ENCODE measurements at places on chromosomes 5 and 9. TPM values are rescaled to one million over a fixed set of nuclear protein-coding genes. Genes with fewer than 3 reads are reported as not detected.

DENND4C gene
- total RNA-seq = 48.0 TPM

TMEM232 gene
- total RNA-seq = 0.56 TPM

PRRC1 gene
- total RNA-seq = 46.8 TPM

SMIM32 gene
- total RNA-seq = not detected

ADAM19 gene
- 38.3 TPM for total RNA-seq

PCDHAC1 gene
- not detected for total RNA-seq

SOX30 gene
- total RNA-seq = not detected

PSD2 gene
- not detected for total RNA-seq

PCDHB14 gene
- total RNA-seq = 0.28 TPM

SH3GL2 gene
- total RNA-seq = under 0.01 TPM

CD14 gene
- 0.18 TPM for total RNA-seq

PPP3R2 gene
- total RNA-seq = not detected

TAF11L10 gene
- not detected for total RNA-seq

TICAM2 gene
- 4.3 TPM for total RNA-seq

LOX gene
- 277 TPM for total RNA-seq

ADRA1B gene
- 0.56 TPM for total RNA-seq

RHOBTB3 gene
- total RNA-seq = 447 TPM

CPLANE1 gene
- total RNA-seq = 17.9 TPM

F2RL2 gene
- 21.7 TPM for total RNA-seq

SLC34A3 gene
- total RNA-seq = not detected

CTXN3 gene
- total RNA-seq = not detected

NNT gene
- total RNA-seq = 58.0 TPM

OR4F3 gene
- total RNA-seq = not detected

COL5A1 gene
- 21.1 TPM for total RNA-seq

DEPDC1B gene
- 10.0 TPM for total RNA-seq
